ENCODE measurements at places on chromosomes 4 and X.

GRCh38 chrX:132689612-132690563 lies 201.1 kb upstream of the MBNL3 start:
- DNase-seq, result no peak

DNA sequence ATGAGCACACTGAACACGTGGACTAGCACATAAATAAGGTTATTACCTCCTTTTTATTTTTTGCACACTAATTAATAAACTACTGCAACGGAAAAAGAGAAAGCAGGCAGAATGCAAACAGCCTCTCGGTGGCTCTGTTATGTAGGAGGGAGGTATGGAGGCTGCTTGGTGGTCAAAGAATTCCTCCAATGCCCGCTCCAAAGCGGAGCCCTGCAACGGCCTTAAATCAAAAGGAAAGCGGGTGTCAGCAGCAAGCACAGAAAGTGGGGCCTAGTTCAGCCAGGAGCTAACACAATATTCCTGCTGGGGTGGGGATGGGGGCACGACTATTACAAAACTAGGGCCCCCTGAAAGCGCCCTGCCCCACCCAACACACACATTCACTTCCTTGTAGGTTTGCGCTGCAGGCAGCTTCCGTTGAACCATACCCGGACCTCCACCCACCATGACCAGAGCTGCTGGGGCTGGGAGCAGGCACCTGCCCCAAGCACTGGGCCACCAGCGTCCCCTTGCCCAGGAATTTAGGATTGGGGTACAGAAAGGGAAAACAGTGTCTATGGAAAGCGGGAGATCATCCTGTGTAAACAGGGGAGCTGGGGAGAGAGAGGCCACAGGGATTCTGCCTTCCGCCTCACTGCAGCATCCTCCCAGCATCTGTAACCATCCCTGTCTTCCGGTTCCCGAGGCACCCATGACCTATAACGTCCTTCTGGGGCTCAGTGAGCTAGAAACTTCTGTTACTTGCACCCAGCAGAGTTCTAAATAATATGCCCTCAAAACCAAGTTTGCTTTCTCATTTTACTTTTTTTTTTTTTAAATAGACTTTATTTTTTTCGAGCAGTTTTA lies 57.1 kb upstream of the DDX3X start:
- DNase-seq, result no peak

- DNase-seq, result no peak
Measured at GRCh38 chr4:82886147-82886942, 4.6 kb downstream of the SEC31A start.

- no peak for DNase-seq
Measured at GRCh38 chr4:152468408-152468807, 67.5 kb downstream of the FBXW7 start.

DNA sequence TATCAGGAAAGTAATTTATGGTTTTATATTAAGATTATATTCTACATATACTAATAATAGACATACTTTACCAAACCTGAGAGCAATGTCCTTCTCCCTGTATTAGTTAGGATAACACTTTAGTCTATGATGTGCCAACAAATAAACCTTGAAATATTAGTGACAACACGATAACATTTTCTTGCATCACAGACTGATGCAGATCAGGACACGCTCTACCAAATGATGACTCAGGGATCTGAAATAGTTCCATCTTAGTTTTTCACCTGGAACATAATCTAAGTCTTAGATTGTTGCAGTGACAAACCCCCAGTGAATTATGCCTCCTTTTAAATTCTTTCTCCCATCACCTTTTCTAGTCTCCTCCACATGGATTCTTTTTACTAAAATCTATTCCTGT lies 214.2 kb downstream of the CLCN4 start:
- DNase-seq, result no peak

Measured in CD4-positive, alpha-beta T cell treated with Interleukin-4 for 4 hours (primary cell).